Left renal cortex interstitium (tissue), 4 donors: ENCODE measurements at places on chromosomes 3 and 15.

- DNase-seq: no peak
These were observed 54.3 kb downstream of the NTRK3 start for GRCh38 chr15:88202231-88202630.

DNA sequence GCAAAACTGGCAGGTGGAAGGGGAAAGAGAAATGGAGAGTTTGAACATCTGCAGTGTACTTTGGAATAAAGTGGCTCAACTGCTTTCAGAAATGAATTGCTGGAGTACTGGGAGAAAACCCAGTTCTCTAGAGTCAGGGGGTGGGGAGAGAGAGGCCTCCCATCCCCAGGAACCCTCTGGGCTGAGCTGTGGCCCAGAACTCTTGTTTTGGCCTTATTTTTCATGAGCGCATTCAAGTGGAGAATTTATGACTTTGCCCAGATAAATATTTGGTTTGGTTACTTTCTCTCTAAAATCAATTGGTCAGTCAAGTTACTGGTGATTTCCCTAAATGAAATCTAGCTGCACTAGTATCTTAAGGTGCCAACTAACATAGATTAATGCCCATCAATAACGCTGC, 28.7 kb upstream of the HACD2 start:
- no peak for DNase-seq

GRCh38 chr3:171157286-171157685, 130.8 kb upstream of the SLC2A2 start:
- peak; percentile 10 for DNase-seq

DNA sequence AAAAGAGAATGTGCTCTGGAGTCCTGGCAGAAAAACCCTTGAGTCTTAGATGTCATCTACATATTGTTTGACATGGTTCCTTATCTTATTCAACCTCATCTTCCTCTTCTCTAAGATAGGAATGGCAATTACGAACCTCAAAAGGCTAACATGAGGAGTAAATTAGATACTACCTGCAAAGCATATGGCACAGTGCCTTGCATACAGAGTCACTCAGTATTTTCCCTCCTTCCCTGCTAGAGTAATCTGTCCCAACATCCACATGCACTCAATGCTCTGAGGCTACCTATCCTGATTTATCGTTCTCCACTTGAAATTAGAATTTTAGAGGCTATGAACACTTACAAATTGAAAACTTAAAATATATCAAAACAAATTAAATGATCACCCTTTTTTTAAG, 386.7 kb downstream of the RSL24D1 start:
- DNase-seq: no peak

GRCh38 chr3:138806376-138807080, 28.2 kb downstream of the PIK3CB start:
- DNase-seq: no peak

DNA sequence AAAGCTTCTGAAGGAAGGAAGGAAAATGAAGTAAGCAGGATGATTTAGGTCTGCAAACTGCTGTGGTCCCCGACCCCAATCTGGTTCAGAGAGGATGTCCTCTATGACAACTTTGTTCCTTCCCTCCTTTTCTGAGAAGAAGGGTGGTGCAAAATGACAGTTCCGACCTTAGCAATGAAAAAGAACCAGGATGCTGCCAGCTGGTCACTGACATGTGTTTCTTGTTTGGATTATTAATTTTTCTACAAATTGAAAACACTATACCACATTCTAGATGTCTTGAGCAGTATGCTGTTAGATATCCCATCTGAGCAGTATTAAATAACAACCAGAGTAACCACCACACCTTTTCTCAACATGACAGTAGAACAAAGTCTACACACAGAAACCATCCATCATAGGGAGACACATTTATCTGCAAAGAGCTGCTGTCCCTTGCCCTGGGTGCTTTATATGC, 27.5 kb downstream of the CDCP1 start:
- no peak for DNase-seq

DNA sequence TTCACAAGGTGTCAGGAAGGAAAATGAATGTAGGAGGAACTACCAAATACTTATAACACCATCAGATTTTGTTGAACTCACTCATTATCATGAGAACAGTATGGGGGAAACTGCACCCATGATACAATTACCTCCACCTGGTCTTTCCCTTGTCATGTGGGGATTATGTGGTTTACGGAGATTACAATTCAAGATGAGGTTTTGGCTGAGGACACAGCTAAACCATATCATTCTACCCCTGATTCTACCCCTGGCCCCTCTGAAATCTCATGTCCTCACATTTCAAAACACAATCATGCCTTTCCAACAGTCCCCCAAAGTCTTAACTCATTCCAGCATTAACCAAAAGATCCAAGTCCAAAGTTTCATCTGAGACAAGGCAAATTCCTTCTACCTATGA, 17.1 kb upstream of the PLSCR1 start:
- DNase-seq: no peak

DNA sequence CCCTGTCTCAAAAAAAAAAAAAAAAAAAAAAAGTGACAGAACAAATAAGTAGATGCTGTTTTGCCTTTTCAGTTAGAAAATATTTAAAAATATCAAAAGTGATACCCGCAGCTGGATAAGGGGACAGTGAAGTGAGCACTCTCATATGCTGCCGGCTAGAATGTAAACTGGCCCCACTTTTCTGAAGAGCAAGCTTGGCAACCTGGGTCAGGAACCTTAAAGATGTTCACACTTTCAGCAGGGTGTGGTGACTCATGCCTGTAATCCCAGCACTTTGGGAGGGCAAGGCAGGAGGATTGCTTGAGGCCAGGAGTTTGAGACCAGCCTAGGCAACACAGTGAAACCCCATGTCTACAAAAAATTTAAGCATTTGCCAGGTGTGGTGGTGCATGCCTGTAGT, 17.4 kb downstream of the FSD2 start:
- DNase-seq: no peak

- no peak for DNase-seq
These were observed 2.6 kb downstream of the BHLHE40 start for GRCh38 chr3:4981665-4982494.

GRCh38 chr15:69014454-69014853, at the start of gene NOX5:
NOX5 (plus strand) TSS chr15:69014695; CDS start chr15:69014736, 41 bp downstream.
- no peak for DNase-seq

DNA sequence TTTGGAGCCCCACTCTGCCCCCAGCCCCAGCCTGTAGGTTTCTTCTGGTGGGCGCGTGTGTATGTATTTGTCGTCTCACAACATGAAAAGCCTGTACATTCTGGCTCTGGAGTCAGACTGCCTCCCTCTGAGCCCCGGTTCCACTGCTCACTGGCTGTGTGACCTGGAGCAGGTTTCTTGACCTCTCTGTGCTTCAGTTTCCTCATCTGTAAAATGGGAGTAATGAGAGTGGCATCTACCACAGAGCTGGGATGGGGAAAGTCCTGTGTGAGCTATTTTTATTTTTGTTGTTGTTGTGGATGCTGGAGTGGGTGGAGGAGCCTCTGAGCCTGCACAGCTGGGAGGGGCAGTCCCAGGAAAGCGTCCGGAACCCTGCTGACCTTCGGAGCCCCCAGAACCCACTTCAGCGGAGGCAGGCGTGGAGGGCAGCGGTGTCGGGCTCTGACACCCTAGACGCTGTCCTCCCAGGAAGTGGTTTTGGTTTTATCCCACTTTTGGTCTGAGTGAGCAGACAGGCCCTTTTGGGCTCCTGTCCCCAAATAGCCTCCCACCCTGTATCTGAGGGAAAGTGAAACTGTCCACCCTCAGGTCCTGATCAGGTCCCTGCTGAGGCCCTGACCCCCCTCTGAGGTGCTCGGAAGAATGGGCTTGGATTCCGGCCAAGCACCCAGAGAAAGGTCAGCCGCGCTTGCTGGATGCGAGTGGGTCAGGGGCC, 103.5 kb downstream of the CHSY1 start:
- no peak for DNase-seq

- DNase-seq: no peak
These were observed 27.4 kb downstream of the GLDN start for GRCh38 chr15:51368751-51369450.

DNA sequence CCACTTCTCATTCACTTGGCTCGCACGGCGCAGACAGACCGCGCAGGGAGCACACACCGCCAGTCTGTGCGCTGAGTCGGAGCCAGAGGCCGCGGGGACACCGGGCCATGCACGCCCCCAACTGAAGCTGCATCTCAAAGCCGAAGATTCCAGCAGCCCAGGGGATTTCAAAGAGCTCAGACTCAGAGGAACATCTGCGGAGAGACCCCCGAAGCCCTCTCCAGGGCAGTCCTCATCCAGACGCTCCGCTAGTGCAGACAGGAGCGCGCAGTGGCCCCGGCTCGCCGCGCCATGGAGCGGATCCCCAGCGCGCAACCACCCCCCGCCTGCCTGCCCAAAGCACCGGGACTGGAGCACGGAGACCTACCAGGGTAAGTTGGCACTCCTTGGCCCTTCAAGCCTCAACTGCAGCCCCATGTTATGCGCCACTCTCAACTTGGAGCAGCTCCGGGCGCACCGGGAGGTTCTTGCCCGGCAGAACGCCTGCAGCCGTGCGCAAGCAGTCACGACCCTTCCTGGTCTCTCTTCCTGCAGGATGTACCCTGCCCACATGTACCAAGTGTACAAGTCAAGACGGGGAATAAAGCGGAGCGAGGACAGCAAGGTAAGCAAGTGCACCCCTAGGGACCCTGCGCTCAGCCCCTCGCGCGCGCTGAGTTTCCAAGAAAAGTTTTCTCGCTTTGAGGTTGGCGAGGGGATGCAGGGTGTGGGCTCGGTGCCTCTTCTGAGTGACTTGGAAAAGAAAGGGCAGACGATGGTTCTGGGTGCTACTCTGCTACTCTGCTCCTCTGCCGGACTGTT, at the start of gene BHLHE40:
BHLHE40 (plus strand) TSS at position 10 of the 801 bp plus-strand sequence; CDS start at position 292, 282 bp downstream.
- DNase-seq: no peak
